KG1 (cell line): ENCODE measurements at places on chromosomes 2 and 18.
A peak's percentile ranks its signal among the peaks of the same experiment; 100 is the strongest.

- no peak for DNase-seq
These were observed 509.8 kb upstream of the SMIM21 start for GRCh38 chr18:75937306-75937705.

GRCh38 chr2:160401895-160402294 lies 91.7 kb downstream of the RBMS1 start:
- no peak for DNase-seq

- no peak for DNase-seq
These were observed 21.5 kb upstream of the TNS1 start for GRCh38 chr2:218024336-218024735.

GRCh38 chr2:200615247-200615646 lies 29.4 kb downstream of the AOX1 start:
- no peak for DNase-seq

DNA sequence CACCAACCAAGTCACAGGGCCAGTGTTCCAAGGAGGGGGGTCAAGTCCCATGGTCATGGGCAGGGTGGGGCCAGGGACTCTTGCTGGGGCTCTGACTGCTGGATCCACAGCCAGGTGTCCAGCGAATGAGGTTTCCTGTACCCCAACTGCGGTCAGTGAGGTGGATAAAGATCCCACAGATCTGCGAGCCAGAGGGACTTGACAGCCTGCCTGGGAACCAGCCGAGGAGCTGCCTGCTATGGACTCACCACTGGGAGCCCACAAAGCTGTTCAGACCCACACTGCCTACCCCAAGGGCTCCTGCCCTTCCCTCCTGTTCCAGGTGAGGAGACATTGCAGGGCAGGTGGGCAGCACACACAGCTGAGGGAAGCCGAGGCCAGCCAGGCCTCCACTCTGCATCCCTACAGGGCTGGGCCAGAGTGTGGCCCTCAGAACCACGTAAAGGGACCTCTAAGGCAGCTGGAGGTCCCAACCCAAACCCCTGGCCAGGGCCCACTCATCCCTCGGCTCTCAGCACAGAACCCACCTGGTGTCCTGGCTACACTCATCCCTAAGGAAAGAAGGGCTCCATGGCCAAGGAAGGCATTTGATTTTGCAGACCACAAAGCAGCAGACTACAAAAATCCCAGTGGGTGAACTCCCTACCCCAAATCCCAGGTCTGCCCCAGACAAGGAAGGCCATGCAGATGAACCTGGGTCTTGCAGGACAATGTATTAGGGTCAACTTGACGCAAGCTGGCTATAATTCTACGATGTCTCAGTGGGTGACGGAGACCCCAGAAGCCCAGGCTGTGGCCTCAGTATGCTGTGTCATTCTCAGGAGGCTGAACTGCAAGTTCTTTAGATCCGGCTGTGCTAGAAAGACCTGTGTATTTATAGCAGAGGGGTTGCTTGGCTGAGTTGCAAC lies 209.2 kb downstream of the MGAT5 start:
- DNase-seq: no peak

- DNase-seq: peak; percentile 66
These were observed 59.0 kb upstream of the LDLRAD4 start for GRCh38 chr18:13159579-13159978.

- no peak for DNase-seq
These were observed 373.6 kb downstream of the DCDC2C start for GRCh38 chr2:4077017-4077416.

DNA sequence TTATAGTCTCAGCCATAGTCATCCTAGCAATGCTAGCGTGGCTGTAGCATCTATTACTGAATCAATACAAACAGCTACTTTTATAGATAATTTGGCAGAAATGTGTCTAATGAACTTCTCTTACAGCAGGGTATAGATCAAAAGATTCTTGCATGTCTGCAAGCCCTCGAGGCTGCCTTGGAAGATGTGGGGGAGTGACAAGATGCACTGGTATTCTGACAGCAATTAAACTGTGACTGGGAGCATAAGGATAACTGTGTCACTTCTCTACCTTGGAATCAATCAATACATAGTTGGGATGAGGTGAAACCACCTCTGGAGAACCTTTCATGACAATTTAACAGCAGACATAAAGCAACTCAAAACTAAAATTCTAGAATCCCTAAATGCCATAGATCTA lies 59.3 kb upstream of the MYO3B start:
- no peak for DNase-seq
